ENCODE measurements at places on chromosomes 3 and 15. TPM values are rescaled to one million over a fixed set of nuclear protein-coding genes. Genes with fewer than 3 reads are reported as not detected.

ZNF662 gene
- not detected for polyA plus RNA-seq

TMEM207 gene
- polyA plus RNA-seq, result not detected

SGO1 gene
- 2.1 TPM for polyA plus RNA-seq

IMPDH2 gene
- 252 TPM for polyA plus RNA-seq

HRH1 gene
- not detected for polyA plus RNA-seq

P3H2 gene
- not detected for polyA plus RNA-seq

ATP11B gene
- polyA plus RNA-seq, result 8.4 TPM

DNA sequence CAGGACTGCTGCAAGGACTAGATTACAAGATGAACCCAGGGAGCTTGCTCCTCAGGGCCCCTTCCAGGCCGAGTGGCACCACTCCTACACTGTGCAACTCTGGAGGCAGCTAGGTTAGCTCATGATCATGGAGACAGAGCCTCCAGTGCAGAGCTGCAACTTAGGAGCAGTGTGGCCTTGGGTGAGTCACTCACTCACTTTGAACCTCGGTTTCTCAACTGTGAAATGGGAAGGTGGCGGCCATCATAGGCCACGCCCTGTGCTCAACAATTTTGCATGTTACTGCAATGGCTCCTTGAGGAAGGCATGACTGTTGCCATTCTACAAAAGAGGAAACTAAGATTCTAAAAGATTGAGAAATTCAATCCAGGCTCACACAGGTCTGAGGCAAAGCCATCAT lies 11.2 kb upstream of the CXCR6 start:
- no peak for DNase-seq

GRCh38 chr3:169363318-169364265 lies 299.9 kb downstream of the MECOM start:
- DNase-seq, result no peak

GRCh38 chr3:137348936-137349335 lies 391.2 kb downstream of the IL20RB start:
- no peak for DNase-seq

GRCh38 chr3:169362301-169362700 lies 301.2 kb downstream of the MECOM start:
- no peak for DNase-seq

DNA sequence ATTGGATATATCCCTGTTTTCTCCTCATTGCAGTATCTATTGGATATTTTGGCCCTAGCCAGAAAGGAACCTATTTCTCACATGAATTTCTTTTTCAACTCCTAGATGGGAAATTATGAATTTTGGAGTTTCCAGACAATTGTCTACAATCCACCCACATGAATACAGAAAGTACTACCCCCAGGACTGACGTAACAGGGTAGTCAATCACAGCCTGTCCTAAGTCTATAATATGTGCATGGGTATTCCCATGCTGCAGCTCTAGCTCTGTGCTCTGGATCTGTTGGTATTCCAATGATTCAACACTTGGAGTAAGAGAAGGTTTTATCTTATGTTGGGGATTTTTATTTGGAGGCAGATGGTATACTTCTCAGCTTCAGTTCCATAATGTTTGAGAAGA lies 393.1 kb upstream of the ARRDC4 start:
- no peak for DNase-seq

DNA sequence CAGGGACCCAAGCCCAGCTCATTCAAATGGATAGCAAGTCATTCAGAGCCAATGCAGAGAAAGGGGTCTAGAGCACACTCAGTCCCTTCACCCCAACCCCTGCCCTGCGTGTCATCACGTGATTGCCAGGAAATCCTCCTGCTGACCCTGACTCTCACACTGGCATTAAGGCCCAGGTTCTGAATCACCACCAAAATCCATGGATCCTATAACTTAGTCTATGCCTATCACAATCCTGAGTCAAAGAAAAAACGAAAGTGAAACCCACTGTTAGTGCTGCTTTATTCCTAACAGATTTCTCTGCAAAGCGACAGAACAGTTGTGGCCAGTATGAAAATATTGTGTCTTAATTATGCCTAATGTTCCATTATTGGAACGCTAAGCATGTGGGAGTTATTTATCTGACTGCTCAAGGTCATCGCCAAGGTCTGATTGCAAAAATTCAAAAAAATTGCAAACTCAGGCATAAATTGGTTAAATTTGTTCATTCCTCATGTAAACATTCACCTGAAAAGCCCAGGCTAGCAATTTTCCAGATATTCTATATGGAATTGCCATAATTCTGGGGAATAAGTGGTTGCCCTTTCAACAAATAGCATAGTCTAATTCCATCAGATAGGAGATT lies 108.7 kb upstream of the EIF1B start:
- no peak for DNase-seq

DNA sequence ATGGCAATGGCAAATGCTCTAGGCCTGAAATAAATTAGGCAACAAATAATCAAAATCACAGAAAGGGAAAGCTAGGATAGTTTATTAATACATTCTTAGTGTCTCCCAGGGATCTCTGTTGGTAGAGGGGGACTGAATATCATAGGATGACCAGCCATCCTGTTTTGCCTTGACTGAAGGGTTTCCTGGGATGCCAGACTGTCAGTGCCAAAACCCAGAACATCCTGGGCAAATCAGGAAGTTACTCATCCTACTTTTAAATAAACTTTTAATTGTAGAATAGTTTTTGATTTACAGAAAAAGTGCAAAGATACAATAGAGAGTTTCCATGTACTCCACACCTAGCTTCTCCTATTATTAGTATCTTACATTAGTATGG lies 21.8 kb upstream of the SIAH2 start:
- no peak for DNase-seq

- no peak for DNase-seq
These were observed 135.5 kb upstream of the TTC14 start for GRCh38 chr3:180466401-180467011.

DNA sequence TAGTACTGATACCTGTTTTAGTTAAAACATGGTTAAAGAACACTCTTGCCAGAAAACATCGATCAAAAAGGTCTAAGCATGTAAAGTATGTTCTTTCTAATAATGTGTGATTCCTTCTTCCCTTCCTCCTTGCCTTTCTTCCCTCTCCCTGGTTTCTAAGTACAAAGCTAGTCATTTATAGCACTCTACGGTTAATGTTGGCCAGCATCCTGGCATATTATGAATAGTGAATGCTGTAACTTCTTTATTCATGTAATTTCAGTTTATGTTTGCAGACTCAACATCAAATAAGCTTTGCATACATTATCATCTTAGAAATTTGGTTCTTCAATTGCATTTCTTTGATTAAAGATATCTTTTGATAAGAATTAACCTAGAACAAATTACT lies 27.1 kb downstream of the P2RY12 start:
- no peak for DNase-seq

- no peak for DNase-seq
These were observed 37.8 kb upstream of the UACA start for GRCh38 chr15:70801109-70801508.

DNA sequence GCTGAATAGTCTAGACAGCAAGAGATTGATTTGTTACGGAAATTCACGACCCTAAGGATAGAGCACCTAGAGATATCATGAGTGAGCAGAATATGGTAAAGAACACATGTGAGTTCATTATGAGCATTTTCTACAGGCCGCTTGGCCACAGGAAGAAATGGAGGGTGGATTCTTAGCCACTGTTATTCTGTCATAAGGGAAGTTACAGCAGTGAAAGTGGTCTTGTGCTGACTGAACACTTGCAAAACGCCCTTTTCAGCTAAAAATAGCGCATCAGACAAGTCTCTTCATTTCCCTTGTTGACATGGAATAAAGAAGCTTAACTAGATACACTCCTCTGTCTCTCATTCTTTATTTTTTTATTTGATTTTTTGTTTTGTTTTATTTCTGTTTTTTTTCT lies 19.8 kb downstream of the DGKG start:
- no peak for DNase-seq

- DNase-seq, result peak; percentile 45
These were observed 30.0 kb upstream of the NR2E3 start for GRCh38 chr15:71780115-71780976.

GRCh38 chr15:59194639-59195325 lies 11.9 kb upstream of the LDHAL6B start:
- DNase-seq, result no peak

DNA sequence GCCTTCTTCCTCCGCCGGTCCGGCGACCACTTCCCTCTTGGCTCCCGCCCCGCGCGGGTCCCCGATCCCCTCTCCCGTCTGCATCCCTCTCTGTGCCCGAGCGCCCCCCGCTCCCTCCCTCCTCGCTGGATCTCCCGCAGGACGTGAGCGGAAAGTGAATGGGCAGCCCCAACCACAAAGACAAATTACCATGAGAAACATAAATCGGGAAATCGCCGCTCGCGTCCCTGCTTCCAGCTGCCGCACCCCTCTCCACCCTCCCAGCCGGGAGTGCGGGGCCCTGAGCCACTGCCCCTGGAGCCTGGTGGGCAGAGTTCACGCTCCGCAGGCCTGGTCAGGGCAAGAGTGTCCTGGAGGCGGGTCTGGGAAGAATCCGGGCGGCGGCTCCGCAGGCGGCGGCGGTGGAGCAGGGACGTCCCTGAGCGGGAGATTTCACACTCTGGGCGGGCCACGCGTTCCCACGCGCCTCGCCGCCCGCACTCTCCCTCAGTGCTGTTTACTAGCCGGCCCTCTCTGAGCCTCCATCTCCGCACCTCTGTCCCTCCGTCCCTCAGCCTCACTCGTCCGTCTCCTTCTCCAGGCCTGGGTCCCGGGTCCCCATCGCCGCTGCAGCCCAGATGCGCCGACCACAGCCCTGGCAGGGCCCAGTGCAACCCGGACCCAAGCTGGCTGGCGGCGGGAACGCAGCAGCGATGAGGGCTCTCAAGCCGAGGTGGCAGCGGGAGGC lies 835 bp downstream of the SEMA5B start:
- DNase-seq, result no peak

DNA sequence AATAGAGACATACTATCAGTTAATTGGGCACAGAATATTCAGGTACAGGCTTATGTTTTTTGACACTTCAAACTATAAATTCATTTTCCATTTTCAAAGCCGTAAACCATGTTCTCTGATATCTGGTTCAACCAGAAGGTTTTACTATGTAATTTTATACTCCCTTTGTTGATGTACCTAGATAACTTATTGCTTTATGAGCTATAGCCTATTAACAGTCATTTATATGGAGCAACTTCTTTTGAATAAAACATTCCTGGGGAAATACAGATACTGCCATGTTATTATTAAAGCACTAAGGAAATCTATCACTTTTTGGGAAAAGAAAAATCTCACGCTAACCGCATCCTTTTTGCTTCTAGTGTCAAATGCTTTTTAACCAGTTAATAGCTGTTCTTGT lies 505.6 kb downstream of the PYDC2 start:
- DNase-seq, result no peak

Data from HepG2 (cell line).